ENCODE measurements at places on chromosomes 5 and 9.

DNA sequence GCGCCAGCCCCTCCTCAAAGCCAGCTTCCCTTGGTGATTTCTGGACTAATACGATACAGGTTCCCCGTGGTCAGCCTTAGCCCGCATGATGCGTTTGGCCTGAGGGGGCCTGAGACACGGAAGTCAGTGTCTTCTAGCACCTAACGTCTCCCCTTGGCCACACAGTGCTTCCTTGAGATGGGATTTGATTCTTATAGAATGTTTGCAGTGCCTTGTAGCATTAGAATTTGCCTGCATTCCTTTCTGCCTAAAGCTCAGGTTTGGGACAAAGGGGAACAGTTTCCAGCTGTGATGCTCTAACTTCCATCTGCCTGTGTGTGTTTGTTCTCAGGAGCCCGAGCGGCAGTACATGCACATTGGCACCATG, 34.4 kb downstream of the CFAP90 start:
- no peak for DNase-seq

- no peak for DNase-seq
Observed at GRCh38 chr9:110065532-110065931, 142.4 kb downstream of the C9orf152 start.

DNA sequence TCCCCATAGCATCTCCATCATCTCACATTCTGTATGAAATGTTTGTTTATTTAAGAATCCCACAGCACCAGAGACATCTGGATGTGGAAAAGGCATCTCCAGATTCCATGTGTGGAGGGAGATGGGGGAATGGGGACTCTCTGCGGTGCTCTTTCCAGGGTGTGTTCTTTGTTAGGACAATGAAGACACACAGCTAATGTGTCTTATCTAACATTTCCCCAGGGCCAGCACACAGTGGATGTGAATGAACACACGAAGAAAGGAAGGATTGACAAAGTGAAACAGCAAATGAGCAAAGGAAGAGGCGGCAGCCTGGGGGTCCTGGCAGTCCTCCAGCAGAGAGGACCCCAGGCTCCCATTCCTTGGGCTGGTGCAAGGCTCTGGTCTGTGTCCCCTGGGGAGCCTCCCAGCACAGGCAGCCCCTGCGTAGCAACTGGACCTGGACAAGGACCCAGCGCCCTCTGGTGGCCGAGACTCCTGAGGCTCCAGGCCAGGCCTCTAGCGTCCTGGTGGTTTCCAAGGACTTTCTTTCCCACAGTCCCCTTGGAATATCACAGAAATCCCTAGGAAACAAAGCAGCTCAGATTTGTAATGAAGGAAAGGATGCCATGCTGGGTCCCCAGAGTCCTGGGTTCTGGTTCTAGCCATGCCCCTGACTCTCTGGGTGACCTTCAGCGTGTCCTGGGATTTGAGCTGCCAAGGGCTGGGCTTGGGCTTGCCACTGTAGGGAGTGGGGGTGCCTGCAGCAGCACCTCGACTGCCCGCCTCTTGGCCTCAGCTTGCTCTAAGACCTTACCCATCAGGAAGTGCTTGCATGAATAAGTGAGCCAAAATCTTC, 3.5 kb upstream of the PDLIM7 start:
- DNase-seq: peak; percentile 91

GRCh38 chr9:5626727-5627634, 1.9 kb upstream of the RIC1 start:
- no peak for DNase-seq

GRCh38 chr5:138946241-138946623, 71.1 kb upstream of the LRRTM2 start:
- DNase-seq: no peak

DNA sequence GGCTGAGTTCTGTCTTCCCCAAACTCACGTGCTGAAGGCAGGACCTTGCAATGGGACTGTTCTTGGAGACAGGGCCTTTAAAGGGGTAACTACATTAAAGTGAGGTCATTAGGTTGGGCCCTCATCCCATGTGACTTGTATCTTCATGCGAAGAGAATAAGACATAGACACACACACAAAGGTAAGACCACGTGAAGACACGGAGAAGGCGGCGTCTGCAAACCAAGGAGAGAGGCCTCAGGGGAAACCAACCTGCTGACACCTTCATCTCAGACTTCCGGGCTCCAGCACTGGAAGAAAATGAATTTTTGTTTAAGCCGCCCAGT, 50.7 kb upstream of the KCNMB1 start:
- DNase-seq: no peak

DNA sequence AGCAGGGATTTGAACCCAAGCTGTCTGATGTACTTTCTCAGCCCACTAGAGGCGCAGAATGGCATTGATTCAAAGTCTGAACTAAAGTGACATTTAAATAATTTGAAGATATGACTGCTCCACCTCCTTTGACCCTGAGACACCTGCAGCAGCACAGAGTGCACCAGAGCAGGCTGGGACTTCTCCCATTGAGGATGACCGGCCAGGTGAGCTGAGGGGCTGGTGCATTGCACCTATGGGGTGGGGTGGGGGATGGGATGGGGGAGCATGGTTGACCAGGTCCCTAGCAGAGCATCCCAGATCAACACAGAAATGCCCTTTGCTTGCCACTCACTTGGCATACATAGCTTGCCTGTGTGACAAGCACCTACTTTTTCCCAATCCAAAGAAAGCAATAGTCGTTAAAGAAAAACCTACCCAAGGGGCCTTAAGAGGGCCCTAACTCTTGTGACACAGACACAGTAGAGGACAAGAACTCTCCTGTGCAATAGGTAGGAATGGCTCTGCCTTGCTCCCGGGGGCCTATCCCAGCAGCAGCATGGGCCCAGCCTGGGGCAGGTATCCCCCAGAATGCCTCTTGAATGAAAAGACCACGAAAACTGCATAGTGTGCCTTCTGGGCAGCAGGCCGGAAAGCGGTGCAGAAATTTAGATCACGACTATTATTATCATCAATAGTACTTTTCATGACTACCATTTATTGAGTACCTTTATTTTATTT, 6.5 kb downstream of the SH3PXD2B start:
- DNase-seq: no peak

All from retina (tissue), 1 donor.